AG08395 (cell line): ENCODE measurements at places on chromosomes 3 and 15.

DNA sequence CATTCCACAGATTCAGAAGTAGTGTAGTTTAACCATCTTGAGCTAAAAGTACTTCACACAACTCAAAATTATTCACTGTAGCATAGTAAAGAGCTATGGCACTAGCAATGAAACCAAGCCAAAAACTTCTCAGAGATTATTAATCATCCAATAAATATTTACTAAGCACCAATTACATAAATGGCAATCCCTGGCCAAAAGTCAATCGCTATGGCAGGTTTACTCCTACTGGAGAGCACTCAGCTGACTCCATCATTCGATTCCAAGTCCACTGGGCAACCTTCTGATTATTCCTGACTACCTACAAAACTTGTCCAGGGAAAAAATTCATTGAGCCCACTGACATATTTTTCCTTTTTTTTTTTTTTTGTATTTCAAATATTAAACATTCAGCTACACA is 23.9 kb downstream of the ATP13A3 start:
- no peak for DNase-seq

- no peak for DNase-seq
These were observed 24.7 kb downstream of the TUSC7 start for GRCh38 chr3:116734243-116734642.

DNA sequence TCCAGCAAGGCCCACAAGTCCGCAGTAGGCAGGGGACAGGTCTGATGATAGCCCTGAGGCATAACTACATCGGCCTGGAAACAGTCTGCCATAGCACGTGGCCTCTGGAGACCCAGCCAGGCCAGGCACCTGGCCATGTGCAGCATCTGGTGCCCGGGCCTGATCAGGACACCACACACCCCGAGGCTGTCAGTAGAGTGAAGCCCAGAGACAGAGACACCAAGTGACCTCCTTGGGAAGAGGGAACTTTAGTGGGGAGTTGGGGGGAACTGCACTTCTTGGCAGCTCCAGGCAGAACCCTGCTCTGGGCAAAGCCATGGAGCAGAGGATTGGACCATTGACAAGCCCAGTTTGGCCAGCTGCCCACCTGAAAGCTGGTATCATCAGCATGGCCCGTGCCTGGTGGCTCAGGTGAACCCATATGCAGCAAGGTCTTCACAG is 1.2 kb downstream of the SHISA5 start:
- no peak for DNase-seq

- peak; percentile 76 for DNase-seq
These were observed 536.9 kb downstream of the ZIC1 start for GRCh38 chr3:147945968-147946519.

DNA sequence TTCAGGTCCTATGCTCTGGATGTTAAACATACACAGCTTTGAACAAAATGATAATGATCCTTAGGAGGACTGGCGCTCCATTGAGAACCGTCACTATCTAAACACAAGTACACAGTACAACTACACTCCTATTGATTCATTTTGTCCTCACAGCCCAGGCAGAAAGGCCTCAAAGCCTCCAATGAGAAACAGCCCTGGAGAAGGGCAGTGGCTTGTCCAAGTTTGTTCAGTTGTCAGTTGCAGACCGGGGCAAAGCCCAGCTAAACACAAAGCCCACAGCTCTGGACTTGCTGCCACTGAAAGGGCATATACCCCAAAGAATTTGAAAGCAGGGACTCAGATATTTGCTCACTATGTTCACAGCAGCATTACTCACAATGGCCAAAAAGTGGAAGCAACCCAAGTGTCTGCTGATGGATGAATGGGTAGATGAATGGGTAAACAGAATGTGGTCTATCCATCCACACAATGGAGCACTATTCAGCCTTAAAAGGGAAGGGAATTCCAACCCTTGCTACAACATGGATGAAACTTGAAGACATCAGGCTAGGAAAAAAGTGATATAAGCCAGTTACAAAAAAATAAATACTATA is 34.7 kb downstream of the NUP210 start:
- DNase-seq: no peak

DNA sequence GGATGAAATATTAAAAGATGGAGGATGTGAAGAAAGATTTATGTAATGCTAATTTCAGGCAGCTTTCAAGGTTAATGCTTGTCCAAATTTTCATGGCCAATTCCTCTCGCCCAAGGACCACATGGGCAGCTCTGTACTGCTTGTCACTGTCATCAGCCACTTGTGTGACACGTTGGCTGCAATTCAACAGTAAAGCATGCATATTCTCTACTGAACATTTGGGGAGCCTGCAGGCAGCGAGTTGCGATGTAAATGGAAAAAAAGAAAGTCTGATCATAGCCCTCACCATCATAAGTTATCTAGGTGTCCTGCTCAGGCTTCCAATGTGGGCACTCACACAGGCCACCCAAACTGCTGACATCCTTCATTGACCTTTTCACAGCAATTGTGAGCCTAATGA is 1026.8 kb upstream of the NR2F2 start:
- DNase-seq: no peak

DNA sequence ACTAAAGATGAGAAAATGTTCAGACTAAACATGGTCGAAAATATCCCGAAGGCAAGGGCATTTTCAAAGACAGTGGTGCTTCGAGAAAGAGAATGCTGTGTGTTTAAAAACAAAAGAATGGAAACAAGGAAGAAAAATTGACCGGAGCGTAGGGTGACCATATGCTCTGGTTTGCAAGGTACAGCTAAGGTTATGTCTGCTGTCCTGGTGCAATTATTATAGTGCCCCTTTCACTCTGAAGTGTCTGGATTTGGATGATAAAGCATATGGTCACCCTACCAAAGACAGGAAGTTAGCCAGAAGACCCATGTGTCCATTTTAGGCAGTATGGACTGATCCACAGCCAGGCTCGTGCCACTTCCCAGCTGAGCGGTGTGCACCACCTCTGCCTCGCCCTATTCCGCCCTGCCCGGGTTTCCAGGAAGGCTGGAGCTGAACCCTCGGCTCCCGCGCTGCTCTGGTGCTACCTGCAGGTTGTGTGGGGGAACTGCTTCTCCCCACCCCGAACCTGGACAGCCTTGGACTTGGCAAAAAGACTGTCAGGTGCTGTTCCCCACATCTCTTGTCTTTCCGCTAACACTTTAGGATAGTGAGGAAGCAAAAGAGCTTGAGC is 25.2 kb downstream of the GOLGA6D start:
- peak; percentile 10 for DNase-seq

DNA sequence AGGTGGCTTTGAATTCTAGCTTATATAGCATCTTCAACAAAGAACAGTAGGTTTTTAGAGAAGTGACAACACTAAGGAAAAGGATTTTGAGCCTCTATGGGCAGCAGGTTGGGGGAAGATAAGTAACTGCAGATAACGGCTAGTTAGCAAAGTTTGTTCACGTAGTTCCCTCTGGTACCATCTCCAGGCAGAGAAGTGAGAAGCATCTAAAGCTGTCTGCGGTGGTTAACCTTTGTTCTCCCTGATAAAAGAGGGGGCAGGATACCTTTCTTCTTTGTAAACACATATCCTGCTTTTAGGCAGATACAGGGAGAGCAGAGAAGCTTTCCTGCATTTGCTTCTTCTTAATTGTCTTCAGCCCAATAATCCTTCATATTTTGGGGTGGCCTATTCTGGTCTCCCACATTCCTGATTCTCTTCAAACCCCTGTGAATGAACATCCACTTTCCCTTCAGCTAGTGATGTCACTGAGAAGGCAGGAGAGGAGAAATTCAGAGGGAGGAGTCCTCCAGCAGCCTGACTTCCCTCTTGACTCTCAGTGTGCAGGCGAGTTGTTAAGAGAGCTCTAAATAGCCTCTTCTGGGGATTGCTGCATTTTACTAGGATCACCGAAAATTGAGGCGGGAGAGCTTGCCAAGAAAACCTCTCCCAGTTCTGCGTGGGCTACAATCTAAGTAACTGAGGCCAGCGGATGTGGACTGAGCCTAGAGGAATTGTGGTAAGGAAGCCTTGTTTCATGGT is 393.7 kb upstream of the C2CD4B start:
- DNase-seq: peak; percentile 44

DNA sequence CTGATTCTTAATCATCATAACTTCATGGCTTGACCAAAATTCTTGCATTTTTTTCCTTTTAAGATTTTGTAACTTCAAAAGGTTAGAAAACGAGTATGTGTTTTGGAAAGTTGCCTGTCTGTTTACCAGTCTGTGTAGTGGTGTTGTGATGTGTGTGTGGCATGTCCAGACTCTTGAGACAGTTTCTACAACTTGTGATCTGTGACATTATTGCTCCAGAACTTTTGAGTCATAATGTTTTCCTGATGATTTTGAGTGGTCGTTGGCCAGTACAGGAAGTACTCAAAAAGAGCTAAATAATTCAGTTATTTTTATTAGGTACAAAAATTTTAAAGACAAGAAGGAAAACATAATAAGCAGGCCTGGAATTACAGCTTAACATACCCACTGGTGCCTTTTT is 229.0 kb upstream of the C2CD4B start:
- DNase-seq: peak; percentile 9

- DNase-seq: no peak
These were observed 55.7 kb downstream of the RLBP1 start for GRCh38 chr15:89165677-89166076.

GRCh38 chr3:159804726-159805410 is 183.8 kb upstream of the IL12A start:
- peak; percentile 90 for DNase-seq

DNA sequence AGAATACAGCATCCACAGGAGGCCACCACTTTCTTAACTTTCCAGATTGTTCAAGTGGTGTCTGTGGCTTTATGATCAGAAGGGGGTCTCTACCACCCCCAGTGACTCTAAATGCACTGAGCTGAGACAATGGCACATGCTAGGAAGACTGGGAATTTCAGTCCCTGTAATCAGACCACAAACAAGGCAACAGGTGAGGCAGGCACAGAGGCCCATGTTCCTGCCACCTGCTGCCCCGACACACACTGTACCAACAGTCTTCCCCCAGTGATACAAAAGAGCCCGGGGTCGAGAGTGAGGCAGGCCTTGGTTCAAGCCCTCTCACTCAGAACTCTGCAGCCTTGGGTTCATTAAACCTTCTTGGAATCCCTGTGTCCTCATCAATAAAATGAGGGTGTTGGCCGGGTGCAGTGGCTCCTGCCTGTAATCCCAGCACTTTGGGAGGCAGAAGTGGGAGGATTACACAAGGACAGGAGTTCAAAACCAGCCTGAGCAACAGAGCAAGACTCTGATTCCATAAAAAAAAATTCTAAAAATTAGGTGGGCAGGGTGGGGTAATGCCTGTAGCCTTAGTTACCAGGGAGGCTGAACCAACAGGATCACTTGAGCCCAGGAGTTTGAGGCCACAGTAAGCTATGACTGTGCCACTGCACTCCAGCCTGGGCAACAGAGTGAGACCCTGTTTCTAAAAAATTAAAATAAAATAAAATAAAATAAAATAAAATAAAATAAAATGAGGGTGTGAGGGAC is 55.8 kb downstream of the ADCY5 start:
- DNase-seq: no peak

DNA sequence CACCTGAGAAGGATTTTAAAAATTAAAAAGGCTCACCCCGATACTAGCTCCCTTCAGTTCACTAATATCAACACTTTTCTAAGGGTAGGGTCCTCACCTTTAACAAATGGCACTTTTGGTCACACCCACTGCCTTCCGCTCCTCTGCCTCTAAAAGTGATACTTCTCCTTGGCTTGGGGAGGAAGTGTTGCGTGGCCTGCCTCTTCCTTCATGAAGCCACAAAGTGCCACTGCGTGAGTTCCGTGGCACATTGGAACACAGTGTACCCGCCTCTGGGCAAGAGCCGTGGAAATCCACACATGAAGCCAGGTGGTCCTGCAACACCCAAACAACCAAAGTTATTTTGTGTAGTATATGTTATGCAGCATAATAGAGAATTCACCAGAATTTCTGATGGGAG is 3.9 kb downstream of the B4GALT4 start:
- no peak for DNase-seq

DNA sequence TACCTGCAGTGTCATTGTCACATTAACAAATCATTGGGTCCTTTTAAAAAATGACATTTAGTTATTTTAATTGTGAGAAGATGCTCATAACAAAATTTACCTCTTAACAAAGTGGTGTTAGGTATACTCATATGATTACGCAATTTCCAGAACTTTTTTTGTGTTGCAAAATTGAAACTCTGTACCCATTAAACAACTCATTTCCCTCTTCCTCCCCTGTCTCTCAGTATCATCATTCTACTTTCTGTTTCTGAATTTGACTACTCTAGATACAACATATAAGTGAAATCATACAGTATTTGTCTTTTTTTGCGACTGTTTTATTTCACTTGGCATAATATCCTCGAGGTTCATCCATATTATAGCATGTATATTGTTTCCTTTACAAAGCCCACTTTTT is 58.7 kb upstream of the CHST2 start:
- DNase-seq: no peak

DNA sequence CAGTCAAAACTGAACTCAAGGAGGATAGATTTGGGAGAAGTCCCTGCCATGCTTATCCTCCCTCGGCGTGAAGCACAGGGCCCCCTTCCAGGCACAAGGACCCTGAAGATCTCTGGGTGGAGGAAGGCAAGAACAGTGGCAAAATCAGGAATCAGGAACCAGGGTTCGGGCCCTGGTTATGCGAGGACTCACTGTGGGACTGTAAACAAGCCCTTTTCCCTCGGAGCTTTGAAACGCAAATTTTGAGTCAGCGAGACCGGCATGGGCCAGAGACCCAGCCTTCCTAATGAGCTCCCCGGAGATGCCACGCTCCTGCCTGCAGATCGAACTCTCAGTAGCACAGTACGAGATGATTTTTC is 70.1 kb downstream of the SLC12A8 start:
- DNase-seq: no peak

DNA sequence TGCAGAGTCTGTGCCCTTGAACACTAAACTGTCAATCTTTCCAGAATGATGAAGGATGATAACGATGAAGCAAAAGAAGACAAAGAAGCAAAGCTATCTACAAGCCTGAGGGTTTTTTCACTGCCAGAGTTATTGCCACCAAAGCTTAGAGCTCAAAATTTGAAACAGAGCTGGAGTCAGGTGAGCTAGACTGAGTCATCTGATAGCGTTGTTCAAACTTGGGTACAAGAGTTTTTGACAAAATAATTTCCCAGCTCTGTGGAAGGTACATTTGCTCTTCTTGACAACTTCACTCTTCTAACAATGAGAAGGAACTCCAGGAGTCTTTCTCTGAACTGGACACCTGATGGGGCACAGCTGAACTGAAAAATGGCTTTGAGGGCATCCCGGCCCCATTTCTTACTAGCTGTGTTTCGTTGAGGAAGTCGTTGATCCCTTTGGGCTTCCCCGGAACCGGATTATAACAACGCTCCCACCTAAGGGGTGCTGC is 715 bp downstream of the MCCC1 start:
- DNase-seq: no peak

- DNase-seq: peak; percentile 85
These were observed 479.4 kb downstream of the NTRK3 start for GRCh38 chr15:87777054-87777561.
